ENCODE measurements at places on chromosomes 1 and 21. TPM values are rescaled to one million over a fixed set of nuclear protein-coding genes. Genes with fewer than 3 reads are reported as not detected.

GRCh38 chr1:155091071-155092051 lies 12.7 kb downstream of the EFNA3 start:
- peak; percentile 65 for DNase-seq

Gene HCN3
- total RNA-seq = 21.5 TPM

DNA sequence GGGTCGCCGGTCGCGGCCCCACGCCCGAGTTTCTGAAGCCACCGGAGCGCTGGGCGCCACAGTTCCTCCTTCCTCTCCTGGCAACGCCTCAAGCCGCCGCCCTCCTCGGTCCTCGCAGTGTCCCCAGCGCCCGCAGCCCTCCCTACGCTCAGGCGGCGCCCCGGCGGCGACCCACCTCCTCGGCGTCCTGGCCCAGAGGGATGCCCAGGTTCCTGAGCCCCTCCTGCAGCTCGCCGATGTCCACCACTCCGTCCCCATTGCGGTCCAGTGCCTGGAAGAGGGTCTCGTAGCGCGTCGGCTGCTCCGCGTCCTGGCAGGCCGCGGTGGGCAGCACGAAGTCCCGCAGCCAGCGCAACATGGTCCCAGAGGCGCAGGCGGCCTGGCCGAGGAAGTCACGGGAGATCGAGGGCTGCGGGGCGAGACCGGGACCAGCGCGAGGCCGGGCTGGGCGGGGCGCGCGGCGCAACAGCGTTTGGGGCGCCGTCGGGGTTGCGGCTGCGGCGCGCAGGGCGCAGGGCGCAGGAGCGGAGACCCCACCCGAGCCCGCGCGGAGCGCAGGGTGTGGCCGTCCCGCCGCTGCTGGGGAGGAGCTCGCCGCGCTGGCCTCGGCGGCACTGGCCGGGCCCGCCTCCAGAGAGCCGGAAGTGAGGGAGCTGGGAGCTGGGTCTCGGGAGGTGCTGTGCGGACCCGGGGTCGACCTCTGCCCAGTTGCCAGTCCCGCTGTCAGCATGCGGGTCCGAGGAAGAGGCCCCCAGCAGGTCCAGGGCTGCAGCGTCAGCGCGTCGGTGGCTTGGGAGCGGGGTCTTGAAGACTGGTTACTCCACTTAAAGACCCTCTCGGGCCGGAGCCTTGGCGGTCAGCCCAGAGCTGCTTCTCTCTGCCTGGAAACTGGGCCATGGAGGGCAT lies at the start of gene SLC25A24:
SLC25A24 (minus strand) TSS at position 563 of the 906 bp plus-strand sequence; CDS start at position 358, 205 bp downstream.
- peak; percentile 87 for DNase-seq

DNA sequence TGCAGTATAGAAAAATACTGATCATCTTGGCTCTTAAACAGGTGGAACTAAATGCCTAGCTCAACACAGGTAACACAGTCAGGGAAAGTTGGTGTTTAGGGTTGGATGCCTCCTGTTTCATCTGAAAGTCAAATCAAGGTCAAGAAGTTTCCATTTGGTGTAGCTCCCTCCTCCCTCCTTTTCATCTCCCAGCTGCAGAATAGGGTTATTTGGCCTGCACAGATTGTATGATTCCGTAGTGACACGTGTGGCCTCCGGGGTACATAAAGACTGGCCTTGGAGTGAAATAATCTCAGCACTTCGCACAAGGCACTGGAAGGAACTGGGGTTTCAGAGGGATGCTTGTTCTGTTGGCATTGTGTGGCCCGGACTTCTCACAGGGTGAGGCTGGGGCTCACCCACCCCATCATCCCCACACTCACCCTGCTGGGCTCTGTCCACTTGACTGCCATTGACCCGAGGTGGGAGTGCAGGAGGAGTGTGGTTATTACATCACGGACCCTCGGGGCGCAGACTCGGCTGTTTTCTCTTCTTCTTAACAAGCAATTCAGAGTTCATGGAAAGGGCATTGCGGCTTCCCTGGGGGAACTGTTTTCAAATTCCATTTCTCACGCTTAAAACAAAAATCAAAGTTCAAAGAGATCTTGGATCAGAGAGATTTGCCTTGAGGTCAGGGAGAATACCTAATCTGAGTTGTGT lies 18.4 kb downstream of the IGSF5 start:
- DNase-seq = no peak

DNA sequence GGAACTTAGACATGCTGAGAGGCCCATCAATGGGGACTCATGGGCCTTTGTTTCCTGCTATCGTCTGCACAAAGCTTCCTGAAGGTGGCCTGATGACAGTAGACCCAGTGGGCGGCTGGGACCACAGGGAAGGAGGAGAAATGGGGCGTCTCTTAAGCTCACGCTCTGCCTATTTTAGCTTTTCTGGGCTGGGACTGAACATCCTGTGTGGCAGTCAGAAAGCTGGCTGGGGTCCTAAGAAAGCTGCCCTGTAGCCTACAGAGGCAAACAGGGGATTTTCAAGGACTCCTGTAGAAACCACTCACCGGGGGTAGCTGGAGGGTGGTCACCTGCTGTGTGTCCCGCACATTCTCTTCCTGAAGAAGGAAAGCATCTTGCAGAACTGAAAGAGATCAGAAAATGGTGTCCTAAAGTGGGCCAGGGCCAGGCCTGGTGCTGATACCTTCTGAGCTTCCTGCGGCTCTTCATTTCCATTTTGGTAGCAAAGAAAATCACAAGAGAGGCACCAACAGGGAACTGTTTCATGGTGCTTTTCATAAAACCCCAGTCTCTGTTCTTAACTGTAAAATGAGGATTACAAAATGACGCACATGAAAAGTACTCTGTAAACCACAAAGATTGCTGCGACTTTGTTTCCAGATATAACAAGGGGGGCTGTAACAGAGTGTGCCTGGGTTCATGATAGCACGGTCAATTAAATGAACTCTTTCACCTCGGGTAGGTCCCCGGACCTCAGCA lies 8.6 kb downstream of the ZNF496 start:
- no peak for DNase-seq

Gene TFF3
- 4,796 TPM for total RNA-seq

- DNase-seq = no peak
Measured at GRCh38 chr1:232327899-232328298, 302.0 kb downstream of the SIPA1L2 start.

DNA sequence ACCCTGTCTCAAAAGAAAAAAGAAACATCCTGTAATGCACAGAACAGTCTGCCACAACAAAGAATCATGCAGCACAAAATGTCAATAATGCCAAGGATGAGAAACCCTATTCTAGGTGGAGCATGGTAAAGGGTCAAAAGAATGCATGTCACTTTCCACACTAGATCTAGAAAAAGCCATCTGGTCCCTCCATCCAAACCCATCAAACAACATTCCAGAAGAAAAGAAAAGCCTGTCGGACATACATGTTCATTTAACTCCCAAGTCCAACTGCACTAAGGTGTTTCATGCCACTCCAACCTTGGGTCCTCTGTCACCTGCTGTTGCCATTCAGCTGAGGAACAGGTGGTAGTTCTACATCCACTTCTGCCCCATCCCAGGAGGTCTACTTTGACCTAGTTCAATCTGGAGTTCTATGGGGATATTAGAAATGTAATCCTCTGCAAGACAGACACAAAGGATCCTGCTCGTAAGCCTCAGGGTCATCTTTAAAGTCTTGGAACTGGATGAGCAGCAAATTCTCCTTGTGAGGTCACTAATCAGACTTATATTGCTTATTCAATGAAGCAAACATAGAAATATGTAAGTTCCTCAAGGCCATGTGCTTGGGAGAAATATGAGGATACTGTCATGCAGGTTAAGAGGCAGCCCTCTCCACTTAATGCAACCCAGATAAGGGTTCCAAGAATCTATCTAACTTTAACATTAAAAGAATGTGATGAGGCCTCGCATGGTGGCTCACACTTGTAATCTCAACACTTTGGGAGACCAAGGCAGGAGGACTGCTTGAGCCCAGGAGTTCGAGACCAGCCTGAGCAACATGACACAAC lies 3.7 kb downstream of the DEDD start:
- no peak for DNase-seq

DNA sequence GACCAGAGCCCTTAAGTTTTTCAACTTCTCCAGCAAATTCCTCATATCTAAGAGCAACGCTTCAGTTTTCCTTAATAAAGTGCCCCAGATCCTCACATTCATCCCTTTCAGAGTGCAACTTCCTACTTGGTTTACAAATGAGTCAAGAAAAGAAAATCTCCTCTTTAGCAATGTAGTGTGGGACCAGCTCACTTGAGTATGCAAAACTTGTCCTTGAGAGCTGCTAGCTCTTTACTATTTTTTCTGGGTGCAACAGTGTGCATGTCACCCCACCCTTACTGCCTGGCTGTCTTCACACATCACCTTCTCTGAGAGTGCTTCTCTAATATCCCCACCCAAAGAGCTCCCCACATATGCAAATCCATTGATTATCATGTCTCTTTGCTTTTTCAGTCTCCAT lies 203.1 kb upstream of the CAMK1G start:
- DNase-seq = no peak

GRCh38 chr1:227725046-227725445 lies 10.1 kb downstream of the JMJD4 start:
- no peak for DNase-seq

Gene GBP6
- total RNA-seq = not detected

DNA sequence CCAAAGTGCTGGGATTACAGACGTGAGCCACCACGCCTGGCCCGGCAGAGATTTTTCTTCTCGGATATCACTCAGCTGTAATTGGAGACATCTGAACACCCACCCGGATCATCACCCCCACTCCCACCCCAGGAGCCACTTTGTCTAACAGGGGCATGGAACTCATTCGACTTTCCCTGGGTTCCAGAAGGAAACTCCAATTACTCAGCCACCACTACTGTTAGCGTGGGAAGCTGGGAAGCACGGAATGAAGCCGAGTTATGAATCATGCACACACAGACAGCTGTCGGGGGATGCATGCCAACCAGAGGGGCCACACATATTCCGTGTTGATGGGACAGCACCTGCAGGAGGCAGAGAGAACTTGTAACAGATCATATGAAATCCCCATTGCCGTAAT lies 85.2 kb downstream of the HLCS start:
- DNase-seq = no peak

Gene CD101
- 2.8 TPM for total RNA-seq

Gene C1orf115
- 65.8 TPM for total RNA-seq

Gene GPR3
- total RNA-seq = not detected

Gene OR2G6
- total RNA-seq = not detected

DNA sequence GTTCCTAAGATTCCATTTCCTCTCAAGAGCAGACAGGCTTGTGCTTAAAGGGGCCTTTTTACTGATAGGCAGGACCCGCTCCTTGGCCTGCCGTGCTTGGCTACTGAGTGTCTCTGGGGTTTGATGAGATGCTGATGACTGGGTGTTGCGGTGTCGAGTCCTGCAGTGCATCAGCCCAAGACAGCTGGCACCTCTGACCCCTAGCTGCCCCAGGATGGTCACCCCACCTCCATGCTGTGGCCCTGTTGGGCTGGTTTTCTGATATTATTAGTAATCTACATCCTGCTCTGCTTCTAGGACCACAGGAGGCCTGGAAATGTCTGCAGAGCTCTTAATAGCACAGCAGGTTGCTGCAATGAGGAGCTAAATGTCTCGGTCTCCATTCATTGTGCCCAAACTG lies 28.7 kb downstream of the LRRC71 start:
- DNase-seq = no peak

DNA sequence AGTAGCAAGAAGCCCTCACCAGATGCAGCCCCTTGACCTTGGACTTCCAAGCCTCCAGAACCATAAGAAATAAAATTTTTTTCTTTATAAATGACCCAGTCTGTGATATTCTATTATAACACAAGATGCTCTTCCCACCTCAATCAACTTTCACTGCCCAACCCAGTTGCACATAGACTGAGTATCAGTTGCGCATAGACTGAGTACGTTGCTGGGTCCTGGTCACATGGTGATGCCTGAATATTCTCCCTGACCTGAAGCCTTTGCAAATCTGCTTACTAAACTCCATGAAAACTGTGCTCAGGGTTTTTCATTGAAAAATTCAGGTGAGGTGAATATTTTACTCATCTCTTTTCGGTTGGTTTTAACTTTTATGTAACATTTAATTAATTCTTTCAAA lies 59.2 kb downstream of the ETS2 start:
- no peak for DNase-seq
